Activated naive CD4-positive, alpha-beta T cell treated with anti-CD3 and anti-CD28 coated beads, Interleukin-2, amount 10 ng/mL, durations not matched to agents 5 hours and 36 hours (primary cell): ENCODE measurements at places on chromosomes 3 and 15. TPM values are rescaled to one million over a fixed set of nuclear protein-coding genes. Genes with fewer than 3 reads are reported as not detected.

The SOX14 gene
- not detected for total RNA-seq

The LRRK1 gene
- total RNA-seq: 0.28 TPM

The SYNPR gene
- not detected for total RNA-seq

The KBTBD12 gene
- total RNA-seq: not detected

The GABPB1 gene
- 27.7 TPM for total RNA-seq

The CPLX3 gene
- total RNA-seq: 0.12 TPM

The NR1D2 gene
- 7.3 TPM for total RNA-seq

The ARHGEF26 gene
- total RNA-seq: 0.14 TPM

The EPHA3 gene
- total RNA-seq: 0.05 TPM

The PAK2 gene
- total RNA-seq: 96.8 TPM

The MEX3B gene
- total RNA-seq: 0.76 TPM

The LCTL gene
- not detected for total RNA-seq

The SPTSSB gene
- not detected for total RNA-seq

The SLC28A2 gene
- total RNA-seq: not detected

The LRIG1 gene
- total RNA-seq: 33.1 TPM

The TM4SF4 gene
- total RNA-seq: not detected

The PEX5L gene
- not detected for total RNA-seq

The ISL2 gene
- total RNA-seq: 0.13 TPM

The MOBP gene
- total RNA-seq: not detected

The CCR3 gene
- total RNA-seq: 0.19 TPM

The ISLR gene
- not detected for total RNA-seq

The C2CD4A gene
- total RNA-seq: not detected

The TMEM212 gene
- not detected for total RNA-seq

The TNFAIP8L3 gene
- total RNA-seq: 0.17 TPM

The DNAH1 gene
- total RNA-seq: 26.3 TPM

The KLHL40 gene
- total RNA-seq: not detected

The PTH1R gene
- total RNA-seq: not detected

The NFKBIZ gene
- total RNA-seq: 74.8 TPM

The RIOX2 gene
- total RNA-seq: 39.4 TPM

The CEMIP gene
- not detected for total RNA-seq

The GRK7 gene
- total RNA-seq: not detected

The CAPN3 gene
- total RNA-seq: 6.2 TPM

The PPM1L gene
- 4.9 TPM for total RNA-seq

The RARRES1 gene
- not detected for total RNA-seq

The CHAC1 gene
- 5.9 TPM for total RNA-seq

The GOLGA6L7 gene
- not detected for total RNA-seq

The KBTBD8 gene
- 9.3 TPM for total RNA-seq

The PLOD2 gene
- 0.23 TPM for total RNA-seq

The SH3GL3 gene
- not detected for total RNA-seq

The TPRG1 gene
- 0.24 TPM for total RNA-seq

The MLF1 gene
- 0.58 TPM for total RNA-seq

The PPP1R14D gene
- total RNA-seq: not detected

The RASL12 gene
- not detected for total RNA-seq

The DAZL gene
- not detected for total RNA-seq

The HMG20A gene
- 54.2 TPM for total RNA-seq

The NR1I2 gene
- 0.17 TPM for total RNA-seq

The ARGFX gene
- total RNA-seq: not detected

The SNX33 gene
- total RNA-seq: 1.1 TPM
